ENCODE measurements at places on chromosomes 5 and 9.

GRCh38 chr5:56128113-56128512, 105.0 kb downstream of the ANKRD55 start:
- no peak for DNase-seq

- no peak for DNase-seq
These were observed 101.5 kb upstream of the ZNF462 start for GRCh38 chr9:106761493-106761892.

DNA sequence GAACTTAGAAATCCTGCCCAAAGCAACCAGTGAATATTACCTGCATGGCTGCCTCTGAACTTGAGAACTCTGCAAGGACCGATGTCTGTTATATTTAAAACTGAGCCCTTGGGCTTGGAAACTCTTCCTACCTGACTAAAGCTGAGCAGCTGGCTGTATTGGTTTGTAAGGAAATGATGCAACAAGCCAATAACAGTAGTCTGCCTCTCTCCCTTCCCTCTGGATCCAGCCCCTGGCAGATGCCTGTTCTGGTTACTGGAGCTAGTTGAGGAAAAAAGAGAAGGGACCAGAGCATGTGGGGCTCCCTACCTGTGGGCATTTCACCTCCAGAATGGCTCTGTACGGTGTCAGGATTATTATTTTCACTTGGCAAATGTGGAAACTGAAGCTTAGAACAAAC, 34.7 kb downstream of the SH3RF2 start:
- no peak for DNase-seq

GRCh38 chr9:109033941-109034700, 20.8 kb upstream of the CTNNAL1 start:
- DNase-seq = no peak

DNA sequence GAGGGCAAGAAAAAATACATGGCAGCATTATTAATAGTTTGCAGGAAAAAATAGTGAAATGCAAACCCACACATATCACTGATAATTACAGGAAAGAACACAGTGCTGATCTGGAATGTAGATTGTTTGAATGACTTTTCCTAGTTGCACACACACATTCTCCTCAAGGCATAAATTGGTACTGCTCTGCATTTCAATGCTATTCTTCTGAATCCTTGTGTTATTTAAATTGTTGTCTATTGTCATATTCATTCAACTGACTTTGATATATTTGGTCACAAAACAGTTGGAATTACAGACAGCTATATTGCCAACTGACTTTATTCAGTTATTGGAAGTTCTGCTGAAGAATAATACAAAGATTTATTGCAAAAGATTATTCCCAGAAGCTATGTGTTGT, 139.5 kb downstream of the CDH10 start:
- no peak for DNase-seq

GRCh38 chr5:59187857-59188256, 605.0 kb downstream of the RAB3C start:
- DNase-seq = no peak

GRCh38 chr9:94757158-94757557, 30.7 kb downstream of the AOPEP start:
- DNase-seq = no peak

- no peak for DNase-seq
These were observed 342.0 kb upstream of the ACTBL2 start for GRCh38 chr5:57824623-57825022.

DNA sequence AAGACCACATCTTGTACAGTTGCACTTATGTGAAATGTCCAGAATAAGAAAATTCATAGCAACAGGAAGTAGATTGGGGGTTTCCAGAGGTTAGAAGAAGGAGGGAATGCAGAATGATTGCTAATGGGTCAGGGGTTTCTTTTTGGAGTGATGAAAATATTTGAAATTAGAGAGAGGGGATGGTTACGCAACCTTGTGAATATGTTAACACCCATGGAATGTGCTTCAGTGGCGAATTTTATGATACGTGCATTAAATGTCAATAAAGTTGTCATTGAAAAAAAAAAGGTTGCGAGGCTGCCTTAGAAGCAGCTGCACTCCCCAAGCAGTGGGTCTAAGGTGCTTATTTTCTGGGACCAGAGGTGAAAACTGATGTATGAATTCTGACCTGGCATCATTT, 64.4 kb upstream of the SUB1 start:
- DNase-seq = no peak

DNA sequence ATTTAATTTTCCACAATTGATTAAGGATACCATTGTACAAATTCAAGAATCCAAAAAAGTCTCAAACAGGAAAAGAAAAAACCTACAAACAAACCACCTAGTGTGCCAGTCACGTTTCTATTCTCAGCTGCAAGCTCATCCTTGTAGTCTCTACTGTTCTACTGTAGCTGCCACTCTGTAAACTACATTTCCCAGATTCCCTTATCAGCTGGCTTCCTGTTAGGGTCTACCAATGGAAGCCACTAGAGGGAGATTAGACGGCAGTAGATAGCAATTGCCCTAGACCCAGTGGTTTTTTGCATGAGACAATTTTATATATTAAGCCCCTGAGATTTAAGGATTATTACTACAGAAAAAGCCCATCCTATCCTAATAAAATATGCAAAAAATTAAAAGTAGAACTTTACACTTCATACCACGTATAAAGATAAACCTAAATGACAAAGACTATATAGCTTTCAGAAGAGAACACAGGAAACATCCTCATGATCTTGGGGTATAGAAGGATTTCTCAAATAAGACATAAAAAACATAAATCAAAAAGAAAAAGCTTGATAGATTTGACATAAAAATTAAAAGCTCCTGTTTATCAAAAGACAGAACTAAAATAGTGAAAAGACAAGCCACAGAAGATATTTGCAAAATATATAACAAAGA, 37.4 kb downstream of the P4HA2 start:
- DNase-seq = no peak

GRCh38 chr9:120477534-120478001, 102.4 kb downstream of the CDK5RAP2 start:
- no peak for DNase-seq

- DNase-seq = no peak
These were observed 38.5 kb upstream of the GZMA start for GRCh38 chr5:55063899-55064298.

DNA sequence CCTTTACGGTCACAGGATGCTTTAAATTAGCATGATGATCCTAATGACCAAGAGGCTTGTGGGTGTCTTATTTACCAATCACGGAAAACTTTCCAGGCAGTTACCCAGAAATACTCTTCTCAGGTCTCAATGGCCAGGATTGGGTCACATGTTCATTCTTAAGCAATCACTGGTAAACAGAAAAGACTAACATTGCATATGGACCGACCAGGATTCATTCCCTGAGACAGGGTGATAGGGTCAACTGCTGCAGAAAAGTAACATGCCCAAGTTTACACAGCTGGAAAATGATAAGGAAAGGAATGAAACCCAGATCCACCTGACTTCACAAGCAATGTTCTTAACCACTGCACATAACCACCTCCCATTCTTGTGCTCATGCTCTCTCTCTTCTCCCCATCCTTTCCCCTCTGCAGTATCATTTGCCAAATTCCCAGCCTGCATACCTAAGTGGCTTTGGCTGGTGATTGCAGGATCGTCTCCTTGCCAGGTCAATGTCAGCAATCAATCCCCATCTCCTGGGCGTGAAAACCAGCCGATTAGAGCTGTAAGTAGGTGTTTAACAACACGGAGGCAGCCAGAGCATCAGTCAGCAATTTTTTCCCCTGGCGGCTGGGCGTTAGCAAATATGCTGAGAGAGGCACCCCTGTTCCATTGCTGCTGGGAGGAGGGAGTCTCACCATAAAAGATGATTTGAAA, 219.4 kb downstream of the NMUR2 start:
- DNase-seq = no peak

GRCh38 chr9:36120705-36121104, 15.8 kb upstream of the GLIPR2 start:
- DNase-seq = no peak

GRCh38 chr9:7729371-7730163, 70.0 kb downstream of the DMAC1 start:
- DNase-seq = no peak

GRCh38 chr9:95864852-95865580, 10.5 kb upstream of the ERCC6L2 start:
- DNase-seq = no peak

DNA sequence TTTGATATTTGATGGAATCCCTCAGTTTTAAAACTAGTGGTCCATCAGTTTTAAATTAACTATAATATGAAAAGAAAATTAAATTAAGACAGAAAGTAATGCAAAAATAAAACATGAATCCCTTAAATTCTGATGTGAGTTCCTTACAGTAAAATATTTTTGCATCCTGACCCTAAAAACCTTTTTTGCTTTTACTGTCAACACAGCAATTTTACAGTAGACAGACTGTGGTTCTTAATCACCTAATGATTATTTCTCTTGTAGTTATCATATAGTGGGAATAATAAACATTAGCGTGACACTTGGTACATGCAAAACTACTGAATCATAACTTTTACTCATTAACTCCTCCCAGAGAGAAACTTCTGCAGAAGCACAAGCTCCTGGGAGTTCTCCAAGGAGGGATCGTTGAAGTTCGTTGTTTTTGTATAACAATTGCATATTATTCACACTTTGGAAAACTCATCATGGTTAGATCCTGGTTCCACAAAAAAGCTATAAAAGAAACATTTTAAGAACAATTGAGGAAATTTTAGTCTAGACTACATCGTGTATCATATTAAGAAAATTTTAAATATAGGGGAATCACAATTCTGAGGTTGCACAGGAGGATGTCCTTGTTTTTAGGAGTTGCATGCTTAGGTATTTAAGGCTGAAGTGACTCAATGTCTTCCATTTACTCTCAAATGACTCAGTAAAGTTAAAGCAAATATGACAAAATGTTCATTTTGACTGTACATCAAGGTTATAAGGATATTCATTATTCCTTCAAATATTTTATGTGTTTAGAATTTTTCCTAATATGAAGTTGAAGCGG, 88.2 kb upstream of the NIPAL4 start:
- no peak for DNase-seq

GRCh38 chr9:129240581-129241211, 62.6 kb upstream of the IER5L start:
- no peak for DNase-seq

DNA sequence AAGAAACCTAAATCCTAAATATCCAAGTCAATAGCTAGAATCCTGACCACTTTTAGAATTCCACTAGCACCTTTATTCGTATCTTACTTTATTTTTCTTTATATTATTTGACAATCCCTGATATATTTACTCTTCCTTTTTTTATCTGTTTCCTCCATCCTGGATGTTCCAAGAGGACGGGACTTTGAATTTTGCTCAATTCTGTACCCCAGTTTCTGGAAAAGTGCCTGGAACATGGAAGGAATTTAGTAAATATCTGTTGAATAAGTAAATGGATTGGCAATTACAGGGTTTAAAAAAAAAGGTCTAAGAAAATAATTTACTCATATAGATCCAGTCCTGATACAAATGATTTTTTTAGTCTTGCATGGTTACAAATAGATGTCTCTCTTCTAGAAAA, 1.2 kb upstream of the NIPSNAP3A start:
- DNase-seq = no peak

- DNase-seq = peak; percentile 45
These were observed 14.1 kb downstream of the TRIM7 start for GRCh38 chr5:181190711-181191525.

DNA sequence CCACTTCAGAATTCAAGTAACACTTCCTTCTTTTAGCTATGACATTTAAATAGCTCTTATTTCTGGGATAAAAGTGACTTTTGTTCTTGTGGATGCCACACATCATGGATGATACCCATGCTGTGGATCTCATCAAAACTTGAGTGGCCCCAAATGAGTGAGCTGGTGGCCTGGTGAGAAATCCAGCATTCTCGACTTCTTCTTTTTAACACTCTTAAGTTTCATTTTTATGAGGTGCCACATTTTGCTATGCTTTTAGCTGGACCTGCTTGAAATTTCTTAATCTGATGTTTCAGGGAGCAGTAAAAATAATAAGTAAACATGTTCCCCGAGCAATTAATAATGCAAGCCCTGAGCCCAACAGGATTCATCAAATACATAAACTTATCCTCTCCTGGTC, 384.8 kb upstream of the MEF2C start:
- DNase-seq = no peak
